Right cardiac atrium (tissue), 5 donors: ENCODE measurements at places on chromosomes 7 and 10. TPM values are rescaled to one million over a fixed set of nuclear protein-coding genes. Genes with fewer than 3 reads are reported as not detected.

GRCh38 chr10:7264313-7264756 is 146.5 kb downstream of the SFMBT2 start:
- peak; percentile 41 for DNase-seq

DNA sequence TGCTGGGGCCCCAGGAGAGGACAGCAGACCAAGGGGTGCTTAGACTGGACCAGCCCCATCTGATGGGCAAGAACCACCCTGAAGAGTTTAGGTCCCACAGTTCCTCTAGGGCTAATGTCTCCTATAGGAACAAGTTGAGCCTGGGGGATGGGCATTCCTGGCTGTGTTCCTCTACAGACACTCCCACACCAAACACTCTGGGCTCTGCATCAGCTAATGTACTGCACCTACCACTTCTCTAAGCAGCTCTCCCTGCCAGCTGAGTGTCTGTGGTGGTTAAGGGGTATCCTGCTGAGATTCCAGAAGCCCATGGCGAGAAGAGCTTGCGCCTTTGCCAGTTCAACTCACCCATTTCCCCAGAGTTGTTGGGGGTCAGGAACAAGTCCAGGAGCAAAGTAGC is 284.1 kb upstream of the CSTF2T start:
- no peak for DNase-seq

GRCh38 chr10:104925232-104925851 is 284.3 kb downstream of the SORCS3 start:
- DNase-seq: no peak

GRCh38 chr7:142496545-142496991 is 238.7 kb upstream of the PRSS58 start:
- no peak for DNase-seq

DNA sequence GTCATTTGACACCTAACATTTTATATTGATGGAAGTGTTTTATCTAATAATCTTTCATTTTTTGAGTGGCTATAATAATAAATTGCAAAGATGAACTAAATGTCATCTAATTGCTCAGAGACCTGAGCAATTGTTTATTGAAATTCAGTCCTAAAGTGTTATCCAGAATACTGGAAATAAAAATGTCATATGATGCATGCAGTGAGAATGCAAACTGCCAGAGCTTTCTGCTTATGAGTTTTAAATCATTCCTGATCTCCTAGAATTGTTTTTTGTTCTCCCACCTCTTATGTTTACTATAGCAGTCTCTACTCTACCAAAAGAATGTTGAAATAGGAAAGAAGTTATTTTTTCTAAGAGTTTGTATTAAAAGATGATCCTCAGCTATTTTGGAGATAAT is 116.7 kb downstream of the FOXP2 start:
- DNase-seq: no peak

DNA sequence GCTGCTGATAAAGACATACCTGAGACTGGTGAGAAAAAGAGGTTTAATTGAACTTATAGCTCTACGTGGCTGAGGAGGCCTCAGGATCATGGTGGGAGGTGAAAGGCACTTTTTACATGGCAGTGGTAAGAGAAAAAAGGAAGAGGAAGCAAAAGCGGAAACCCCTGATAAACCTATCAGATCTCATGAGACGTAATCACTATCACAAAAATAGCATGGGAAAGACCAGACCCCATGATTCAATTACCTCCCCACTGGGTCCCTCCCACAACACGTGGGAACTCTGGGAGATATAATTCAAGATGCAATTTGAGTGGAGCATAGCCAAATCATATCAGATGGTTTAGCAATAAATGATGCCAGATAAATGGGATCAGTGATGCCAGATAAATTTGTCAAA is 892.0 kb upstream of the CELF2 start:
- no peak for DNase-seq

Gene FRMD4A
- 25.1 TPM for total RNA-seq
